ENCODE measurements at places on chromosomes 2 and 18. TPM values are rescaled to one million over a fixed set of nuclear protein-coding genes. Genes with fewer than 3 reads are reported as not detected.

The FBXO36 gene
- 2.6 TPM for total RNA-seq

The MAP4K4 gene
- total RNA-seq, result 250 TPM

The CFAP210 gene
- total RNA-seq, result not detected

The CLEC4F gene
- total RNA-seq, result not detected

The SNORC gene
- total RNA-seq, result 1.2 TPM

The GNLY gene
- not detected for total RNA-seq

The MEP1B gene
- total RNA-seq, result not detected

The EPB41L3 gene
- total RNA-seq, result 3.6 TPM

The DSG2 gene
- total RNA-seq, result 102 TPM

The DAPL1 gene
- total RNA-seq, result not detected

The RNF103 gene
- 14.5 TPM for total RNA-seq

The BOK gene
- 21.7 TPM for total RNA-seq

The EN1 gene
- 0.30 TPM for total RNA-seq

The ANKRD23 gene
- total RNA-seq, result 1.2 TPM

The DPP10 gene
- 0.74 TPM for total RNA-seq

The KCNG2 gene
- not detected for total RNA-seq

All from smooth muscle cell of the umbilical artery (primary cell).